ENCODE measurements at places on chromosomes 4 and X.

DNA sequence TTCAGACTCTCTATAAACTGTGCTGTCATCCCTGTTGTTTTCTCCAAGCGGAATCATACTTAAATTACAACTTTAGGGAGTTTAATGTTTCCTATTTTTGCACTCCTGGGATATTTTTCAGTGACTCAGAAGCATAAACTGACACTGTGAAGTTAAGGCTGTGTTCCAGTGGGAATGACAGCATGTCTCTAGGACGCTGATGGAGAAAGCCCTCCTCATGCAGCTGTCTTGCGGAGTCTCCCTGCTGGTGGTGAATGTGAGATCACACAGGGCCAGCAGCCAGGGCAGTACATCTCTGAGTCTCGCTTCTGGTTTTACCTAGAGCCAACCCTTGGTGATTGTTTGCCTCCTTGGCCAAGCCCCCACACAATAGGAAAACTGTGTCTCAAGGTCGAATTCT is 53.3 kb downstream of the NFKB1 start:
- DNase-seq, result no peak

- DNase-seq, result no peak
Observed at GRCh38 chrX:31653422-31653821, 581.6 kb upstream of the FTHL17 start.

- DNase-seq, result no peak
Observed at GRCh38 chr4:14513471-14513870, 488.8 kb upstream of the CPEB2 start.

DNA sequence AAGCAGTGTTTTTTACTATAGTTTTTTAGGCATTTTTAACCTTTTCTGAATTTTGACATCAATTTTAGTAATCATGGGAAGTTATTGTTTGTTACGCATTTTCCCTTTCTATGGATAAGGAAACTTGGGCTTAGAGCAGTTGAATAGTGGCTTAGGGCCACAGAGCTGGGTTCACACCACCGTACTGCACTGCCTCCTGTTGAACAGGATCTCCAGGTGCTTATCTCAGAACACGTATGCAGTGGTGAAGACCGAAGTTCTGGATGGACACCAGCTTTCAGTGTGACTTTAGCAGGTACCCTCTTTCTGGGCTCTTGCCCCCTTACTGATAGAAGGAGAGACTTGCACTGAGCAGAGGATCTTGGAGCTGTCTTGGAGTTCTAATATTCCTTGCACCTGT is 137.6 kb downstream of the PTTG2 start:
- DNase-seq, result no peak

GRCh38 chrX:154123241-154124219 is 20.5 kb upstream of the OPN1LW start:
- no peak for DNase-seq

DNA sequence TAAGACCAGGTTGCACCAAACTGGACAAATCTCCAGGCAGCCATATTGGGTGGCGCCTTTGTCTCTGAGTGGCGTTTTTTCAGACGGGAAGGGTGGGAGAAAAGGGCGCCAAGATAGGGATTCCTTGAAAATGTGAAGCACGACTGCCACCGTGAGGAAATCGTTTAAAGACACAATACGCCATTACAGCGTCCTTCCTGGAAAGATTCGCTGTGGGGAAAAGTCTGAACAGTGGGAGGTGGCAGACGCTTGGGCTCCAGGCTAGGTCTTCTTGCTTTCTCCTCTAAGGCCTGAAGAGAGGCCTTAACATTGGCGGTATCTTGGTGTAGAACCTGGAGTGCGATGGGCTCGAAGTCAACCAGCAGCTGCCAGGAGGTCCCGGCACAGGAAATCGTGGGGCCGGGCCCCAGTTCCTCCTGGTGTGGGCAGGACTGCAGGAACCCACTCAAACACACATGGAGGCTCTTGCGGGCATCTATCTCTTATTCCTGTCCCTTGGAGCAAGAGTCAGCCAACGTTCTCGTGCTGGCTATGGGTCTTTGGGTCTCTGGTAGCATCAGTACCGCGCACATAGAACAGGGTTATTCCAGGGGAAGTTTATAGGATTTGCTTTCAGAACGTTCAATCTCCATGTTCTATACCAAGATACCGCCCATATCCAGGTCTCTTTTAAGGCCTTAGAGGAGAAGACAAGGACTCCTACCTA is 208.8 kb downstream of the OR13H1 start:
- DNase-seq, result no peak

DNA sequence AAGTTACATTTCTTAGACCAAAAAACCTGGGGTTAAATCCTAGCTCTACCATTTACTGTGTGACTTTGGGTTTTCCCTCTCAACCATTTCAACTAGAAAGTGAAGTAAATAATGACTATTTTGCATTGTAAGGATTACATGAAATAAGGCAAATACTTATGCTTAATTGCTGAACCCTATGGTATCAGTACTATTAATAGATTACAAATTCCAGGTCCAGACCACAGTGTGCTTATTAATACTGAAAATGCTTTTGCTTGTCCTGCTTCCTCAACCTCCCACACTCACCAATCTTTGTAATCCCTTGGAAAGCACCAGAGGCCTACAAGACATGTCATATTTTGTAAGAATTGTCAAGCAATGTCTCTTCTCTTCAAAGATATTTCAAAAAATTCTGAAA is 456.5 kb downstream of the SPOCK3 start:
- no peak for DNase-seq

DNA sequence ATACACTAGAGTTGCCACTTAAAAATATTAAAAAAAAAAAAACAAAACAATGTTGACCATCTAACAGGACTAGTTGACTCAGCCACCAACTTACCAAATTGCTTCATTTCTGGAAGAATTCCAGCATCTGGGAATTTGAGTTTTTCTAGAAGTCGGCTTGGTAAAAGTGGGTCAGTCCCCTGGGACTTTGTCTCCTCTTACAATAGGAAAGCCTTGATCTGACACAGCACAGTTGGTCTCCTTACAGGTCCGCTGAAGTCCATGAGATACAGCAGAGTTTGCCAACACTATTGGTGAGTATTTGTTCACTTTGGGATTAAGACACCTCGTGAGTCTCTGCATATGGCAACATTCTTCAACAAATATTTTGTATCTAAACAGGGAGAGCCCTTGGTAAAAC is 18.2 kb upstream of the DDIT4L start:
- no peak for DNase-seq

DNA sequence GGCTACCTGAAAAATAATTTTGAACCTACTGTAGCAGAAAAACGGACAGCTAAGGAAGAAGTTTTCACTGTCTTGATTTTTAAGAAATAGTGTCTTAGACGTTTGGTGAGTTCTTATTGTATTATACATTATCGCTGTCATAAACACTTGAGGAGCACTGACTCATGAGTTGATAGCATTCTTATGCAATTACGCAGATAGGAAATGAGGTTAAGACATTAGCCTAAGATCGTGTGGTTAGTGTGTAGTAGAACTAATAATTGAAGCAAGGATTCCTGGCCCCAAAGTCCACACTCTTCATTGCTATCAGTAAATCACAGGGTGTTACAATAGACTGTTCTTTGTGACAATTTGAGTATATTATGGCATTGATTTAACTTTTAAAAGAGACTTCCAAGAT is 238.1 kb downstream of the ARAP2 start:
- no peak for DNase-seq

DNA sequence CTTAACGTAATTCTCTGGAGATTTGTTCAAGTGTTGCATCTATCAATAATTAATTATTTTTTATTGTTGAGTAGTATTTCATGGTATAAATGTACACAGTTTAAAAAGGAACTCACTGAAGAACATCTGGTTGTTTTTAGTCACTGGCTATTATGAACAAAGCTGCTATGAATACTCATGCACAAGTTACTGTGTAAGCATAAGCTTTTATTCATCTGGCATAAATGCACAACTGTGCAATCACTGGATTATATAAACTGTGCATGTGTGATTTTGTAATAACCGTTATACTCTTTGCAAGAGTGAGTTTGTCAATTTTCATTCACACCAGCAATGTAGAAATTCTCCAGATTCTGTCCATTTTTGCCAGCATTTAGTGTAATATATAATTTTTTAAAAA is 43.8 kb upstream of the UBQLN2 start:
- no peak for DNase-seq

- DNase-seq, result no peak
Observed at GRCh38 chrX:123731258-123731986, 1.4 kb downstream of the THOC2 start.

GRCh38 chrX:115378471-115378870 is 89.0 kb downstream of the LUZP4 start:
- DNase-seq, result no peak

DNA sequence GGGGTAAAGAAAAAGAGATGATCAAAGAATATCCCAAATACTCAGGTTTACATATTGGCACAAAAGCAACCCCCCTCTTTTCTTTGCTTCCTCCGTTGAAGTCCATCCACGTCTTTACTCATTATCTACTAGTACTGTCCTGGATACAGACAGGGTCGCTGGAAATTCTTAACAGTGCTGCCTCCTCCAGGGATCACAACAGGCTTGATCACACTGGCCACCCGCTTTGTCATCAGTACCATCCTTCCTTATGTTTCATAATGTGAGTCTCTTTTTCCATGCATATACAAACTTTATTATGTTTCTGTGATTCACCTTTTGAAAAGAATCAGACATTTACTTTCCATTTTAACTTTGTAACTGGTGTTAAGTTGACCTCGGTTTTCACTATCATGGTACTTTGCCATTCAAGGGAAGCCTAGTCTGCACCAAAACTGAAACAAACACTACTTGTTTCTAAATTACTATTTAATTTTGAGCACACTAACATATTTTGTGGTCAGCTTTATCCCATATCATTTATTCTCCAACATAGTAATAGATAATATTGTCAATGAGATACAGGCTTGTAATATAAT is 387.5 kb upstream of the PPP1R2C start:
- DNase-seq, result no peak

DNA sequence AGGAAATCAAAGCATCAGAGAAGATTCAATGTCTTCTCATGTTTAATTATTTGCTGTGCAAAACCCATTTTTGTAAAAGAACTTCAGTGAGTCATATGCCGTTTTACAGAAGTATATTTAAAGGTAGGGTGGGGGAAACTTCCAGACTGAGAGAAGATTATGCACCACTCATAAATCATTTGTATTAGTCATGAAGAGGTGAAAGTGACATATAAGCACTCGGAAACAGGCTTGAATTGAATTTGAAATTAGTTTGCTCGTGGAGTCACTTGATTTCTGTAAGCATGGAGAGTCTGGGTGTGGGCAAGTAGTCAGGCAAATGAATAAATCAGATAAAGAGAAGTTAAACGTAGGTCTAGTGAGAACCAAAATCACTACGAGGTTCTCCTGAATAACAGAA is 335.1 kb downstream of the ANK2 start:
- no peak for DNase-seq

DNA sequence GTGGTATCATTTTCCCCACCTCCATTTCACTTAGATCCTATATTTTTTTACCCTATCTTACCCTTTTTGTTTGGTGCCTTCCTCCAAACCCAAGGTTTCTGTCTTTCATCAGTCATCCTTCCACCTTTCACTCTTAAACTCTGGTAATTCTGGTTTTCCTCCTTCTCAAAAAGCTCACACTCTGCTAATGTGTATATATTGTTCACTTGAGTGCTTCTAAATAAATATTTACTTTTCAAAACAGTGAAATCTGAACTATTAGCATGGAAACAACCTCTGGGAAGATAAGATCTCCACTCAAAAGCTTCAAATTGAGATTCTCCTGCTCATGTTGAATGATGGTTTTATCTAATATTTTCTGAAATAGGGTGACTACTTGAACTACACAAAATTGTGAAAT is 21.5 kb downstream of the XIAP start:
- DNase-seq, result no peak

DNA sequence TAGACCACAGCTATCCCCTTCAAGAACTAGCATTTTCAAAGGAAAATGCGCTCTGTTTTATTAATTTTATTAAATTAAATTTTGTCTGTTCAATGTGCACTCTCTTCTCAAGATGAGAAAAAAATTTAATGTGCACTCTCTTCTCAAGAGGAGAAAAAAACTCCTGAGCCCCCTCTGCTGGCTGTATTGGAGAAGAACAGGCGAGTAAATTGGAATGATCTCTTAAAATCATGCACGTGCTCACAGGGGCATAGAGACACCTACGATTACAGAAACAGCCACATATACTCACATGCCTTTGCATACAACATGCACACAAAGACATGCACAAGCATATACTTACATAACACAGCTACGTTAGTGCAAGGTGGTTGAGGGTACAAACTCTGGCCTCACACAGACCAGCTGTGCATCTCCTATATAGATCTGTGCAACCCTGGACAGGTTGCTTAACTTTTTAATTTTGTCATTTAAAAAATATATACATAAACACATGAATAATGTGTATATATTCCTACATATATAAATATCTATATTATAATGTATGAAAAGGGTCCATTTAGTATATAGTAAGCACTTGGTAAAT is 176.2 kb upstream of the CXorf66 start:
- no peak for DNase-seq

DNA sequence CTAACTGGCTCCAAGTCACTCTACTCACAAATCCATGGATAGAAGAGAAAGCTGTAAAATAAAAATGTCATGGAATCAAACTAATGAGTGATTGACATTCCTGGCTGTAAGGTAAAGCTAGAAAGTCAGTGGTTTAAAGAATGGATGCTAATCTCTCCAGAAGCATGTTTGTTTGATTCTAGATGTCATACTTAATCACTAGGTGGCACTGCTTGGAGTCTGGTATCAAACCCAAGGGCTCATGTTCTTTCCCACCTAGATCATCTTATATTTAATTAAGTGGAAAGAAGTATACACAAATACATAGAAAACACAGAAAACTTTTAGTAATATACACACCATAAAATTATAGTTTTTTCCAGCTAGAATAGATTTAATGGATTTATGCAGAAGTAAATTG is 2666.6 kb downstream of the PCDH7 start:
- no peak for DNase-seq

- DNase-seq, result no peak
Observed at GRCh38 chr4:56080384-56080783, 131.6 kb downstream of the CEP135 start.

DNA sequence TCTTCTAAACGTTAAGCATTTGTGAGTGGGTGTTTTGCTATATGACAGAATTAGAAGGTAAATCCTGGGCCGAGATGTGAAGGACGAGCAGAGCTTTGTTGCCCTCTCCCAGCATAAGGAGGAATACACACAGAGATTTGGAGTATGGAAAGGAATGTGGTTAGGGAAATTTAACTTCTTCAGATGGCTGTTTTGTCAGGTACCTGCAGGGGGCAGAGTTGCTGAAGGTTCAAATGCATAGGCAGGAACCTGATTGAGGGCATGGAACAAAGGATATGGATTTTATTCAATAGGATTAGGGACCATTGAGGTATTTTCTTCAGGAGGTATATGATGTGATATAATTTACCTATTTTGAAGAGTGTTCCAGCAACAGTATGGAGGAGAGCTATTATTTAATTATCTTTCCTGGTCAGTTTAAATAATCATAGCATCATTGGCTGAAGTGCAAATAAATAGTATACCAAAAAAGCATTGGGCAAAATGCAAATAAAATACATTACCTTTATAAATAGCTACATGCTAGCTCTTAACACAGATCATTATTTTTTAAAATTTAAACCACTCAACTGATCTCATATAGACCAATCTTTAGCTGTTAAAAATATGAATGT is 143.6 kb downstream of the SLIT2 start:
- DNase-seq, result no peak

- no peak for DNase-seq
Observed at GRCh38 chr4:154562697-154563254, at the start of gene FGB. TSS of gene FGB (plus strand) at chr4:154563011. CDS start at chr4:154563019, 8 bp downstream.

GRCh38 chr4:189304167-189304566 is 636.5 kb upstream of the FRG1 start:
- DNase-seq, result no peak
